ENCODE measurements at places on chromosomes 12 and 14. TPM values are rescaled to one million over a fixed set of nuclear protein-coding genes. Genes with fewer than 3 reads are reported as not detected.

DNA sequence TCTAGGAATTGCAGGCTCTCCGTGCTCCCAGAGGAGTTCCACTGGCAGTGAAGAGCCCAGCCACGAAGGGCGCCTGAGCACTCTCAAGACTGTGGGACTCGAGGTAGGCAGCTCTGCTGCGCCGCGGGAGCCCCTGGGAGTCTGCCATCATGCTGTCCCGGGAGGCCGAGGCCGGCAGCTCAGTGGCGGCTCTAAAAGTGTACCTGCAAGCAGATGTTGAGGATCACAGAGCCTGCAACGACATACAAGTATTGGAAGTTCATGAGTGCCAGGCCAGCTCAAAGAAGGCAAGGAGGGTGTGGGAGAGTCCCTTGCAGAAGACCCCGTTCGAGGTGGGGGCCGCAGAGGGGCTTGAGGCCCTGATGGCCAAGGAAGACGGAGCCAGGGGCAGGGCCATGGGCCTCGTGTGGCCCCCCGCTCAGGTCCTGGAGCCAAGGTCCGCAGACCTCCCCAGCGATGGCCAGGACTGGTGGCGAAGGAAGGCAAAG, 62.7 kb downstream of the MUCL1 start:
- DNase-seq = no peak

GRCh38 chr12:11758087-11758486, 108.6 kb downstream of the ETV6 start:
- DNase-seq = no peak

HOXC6 gene
- 6.0 TPM for total RNA-seq

PLEKHH1 gene
- total RNA-seq = 7.3 TPM

Data from renal cortical epithelial cell (primary cell).